Breast epithelium (tissue), 4 donors: ENCODE measurements at places on chromosomes 6 and 20. TPM values are rescaled to one million over a fixed set of nuclear protein-coding genes. Genes with fewer than 3 reads are reported as not detected.

The TRIM39 gene
- 12.6 TPM for total RNA-seq

The SIRPB1 gene
- total RNA-seq = 8.5 TPM

The ZNF76 gene
- 32.3 TPM for total RNA-seq

The TBXT gene
- total RNA-seq = not detected

The ABCC10 gene
- total RNA-seq = 9.0 TPM

The NRSN2 gene
- total RNA-seq = 9.4 TPM

The RNF39 gene
- 40.0 TPM for total RNA-seq

GRCh38 chr20:53738039-53738944, 144.7 kb upstream of the ZNF217 start:
- DNase-seq = peak; percentile 84

GRCh38 chr20:38833857-38834164, 28.3 kb downstream of the PPP1R16B start:
- DNase-seq = no peak

DNA sequence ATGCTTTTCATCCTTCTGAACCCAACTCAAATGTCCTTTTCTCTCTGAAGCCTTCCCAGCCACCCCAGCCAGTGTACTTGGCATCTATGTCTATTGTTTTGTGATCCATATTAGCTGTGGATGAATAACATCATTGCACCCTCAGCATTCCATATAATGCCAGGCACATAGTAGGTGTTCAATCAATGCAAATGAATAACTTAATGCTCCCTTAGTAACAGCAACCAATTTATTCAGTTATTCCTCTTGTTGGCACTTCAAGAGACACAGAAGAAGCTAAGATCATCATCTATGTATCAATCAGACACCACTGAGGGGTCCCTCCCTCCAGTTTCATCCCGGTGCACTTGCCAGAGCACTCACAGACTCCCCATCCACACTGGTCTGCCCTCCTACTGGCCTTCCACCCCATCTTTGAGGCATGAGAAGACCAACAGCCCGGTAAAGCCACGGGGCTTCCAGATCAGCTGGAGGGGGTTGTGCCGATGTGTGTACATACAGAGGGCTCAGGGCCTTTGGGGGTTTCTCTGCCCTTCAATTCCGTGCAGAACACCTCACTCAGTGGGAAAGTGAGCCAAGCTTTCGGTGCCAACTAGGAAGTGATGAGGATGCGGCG, 2.4 kb upstream of the TAF8 start:
- DNase-seq = no peak

DNA sequence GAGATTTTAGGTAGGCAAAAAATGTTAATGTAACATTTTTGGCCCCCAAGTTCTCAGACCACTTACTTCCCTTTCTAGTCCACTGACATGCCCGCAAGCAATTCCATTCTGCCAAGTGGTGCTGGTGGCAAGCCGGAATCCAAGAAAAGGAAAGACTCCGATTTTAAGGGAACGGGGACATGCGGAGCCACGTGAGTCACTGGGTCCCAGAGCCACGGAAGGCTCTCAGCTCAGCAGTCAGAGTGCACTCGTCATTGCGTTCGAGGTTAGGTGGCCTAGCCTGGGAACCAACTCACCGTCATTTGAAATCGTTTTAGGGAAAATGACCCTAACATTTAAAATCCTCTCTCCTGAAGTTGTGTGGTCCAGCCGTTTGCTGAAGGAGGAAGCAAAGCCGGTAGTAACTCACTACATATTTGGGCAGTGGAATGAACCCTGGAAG, 711 bp upstream of the SIRT5 start:
- DNase-seq = no peak

DNA sequence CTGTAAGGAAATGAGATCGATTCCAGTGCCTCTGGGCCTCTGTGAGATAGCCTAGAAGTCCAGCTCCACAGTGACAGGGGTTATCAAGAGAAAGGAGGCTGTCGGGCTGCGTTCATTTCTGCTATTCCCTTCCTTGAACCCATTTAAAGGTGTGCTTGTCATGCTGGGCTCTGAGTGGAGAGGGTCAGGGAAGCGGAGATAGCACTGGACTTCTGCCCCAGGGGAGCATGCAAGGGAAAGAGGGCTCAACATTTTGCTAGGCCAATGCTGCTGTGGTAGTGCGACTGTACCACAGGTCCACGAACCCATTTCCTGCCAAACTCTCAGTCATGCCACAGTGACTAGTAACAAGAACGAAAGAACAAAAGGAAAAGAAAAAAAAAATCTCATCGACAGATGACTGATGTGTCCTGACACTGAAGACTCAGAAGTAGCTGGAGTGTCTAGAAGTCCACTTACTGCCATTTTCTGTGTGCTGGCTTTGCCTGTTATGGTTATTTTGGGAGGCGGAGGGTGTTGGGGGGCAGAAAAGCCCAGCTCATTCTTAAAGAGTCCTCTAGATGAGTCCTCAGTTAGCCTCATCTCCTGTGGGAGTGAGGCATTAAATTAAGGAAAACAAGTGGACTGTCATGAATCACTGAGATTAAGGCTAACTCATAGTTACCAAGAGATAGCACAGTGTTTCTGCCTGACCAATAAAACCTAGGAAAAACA, 8.1 kb downstream of the NEDD9 start:
- no peak for DNase-seq

DNA sequence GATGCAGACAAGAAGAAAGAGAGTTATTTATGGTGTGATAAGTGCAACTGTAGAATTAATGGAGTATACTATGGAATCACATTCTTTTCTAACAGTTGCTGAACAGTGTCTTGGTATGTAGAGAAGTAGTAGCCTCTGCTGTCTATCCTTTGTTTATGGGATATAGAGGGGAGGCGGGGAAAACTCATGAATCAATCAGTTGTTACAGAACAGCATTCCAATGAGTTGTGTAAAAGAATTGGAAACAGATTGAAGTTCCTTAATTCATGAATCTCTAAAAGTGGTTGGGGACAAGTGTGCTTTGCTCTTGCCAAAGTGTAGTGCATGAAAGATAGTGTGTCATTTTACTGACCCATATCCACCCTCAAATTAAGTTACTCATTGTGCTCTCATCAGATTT, 77.7 kb downstream of the FLRT3 start:
- no peak for DNase-seq

DNA sequence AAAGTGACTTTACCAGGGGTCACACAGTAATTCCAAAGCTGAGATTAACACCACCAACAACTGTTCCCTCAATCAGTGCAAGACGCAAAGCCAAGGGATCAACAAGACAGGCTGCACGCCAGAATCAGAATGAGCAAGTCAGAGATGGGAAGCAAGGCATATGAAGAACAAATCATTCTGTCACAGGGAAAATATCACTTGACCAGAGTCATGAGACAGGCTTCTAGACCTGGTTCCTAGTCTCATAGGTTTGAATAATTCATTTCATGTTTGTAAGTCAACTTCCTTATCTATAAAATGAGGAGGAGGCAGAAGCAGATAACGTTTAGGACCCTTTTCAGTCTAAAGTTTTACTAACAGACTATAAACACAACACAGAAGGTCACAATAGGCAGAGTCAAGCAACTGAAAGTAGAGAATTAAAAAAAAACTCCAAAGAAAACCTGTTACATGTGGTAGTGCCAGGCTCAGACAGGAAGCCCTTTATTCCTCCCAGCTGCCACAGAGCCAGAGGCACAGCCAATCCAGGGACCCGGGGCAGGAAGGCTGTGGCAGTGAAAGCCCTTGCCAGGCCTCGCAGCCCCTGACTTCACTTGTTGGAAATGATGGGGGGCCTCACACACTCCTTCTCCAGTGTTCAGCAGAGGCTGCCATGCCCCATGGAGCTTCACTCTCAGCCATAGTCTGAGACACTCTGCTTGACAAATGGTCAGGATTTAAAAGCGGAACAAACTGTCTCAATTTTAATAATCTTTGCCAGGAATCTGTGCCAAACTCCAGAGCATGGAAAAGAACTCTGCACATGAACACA, 29.2 kb upstream of the DST start:
- peak; percentile 44 for DNase-seq

DNA sequence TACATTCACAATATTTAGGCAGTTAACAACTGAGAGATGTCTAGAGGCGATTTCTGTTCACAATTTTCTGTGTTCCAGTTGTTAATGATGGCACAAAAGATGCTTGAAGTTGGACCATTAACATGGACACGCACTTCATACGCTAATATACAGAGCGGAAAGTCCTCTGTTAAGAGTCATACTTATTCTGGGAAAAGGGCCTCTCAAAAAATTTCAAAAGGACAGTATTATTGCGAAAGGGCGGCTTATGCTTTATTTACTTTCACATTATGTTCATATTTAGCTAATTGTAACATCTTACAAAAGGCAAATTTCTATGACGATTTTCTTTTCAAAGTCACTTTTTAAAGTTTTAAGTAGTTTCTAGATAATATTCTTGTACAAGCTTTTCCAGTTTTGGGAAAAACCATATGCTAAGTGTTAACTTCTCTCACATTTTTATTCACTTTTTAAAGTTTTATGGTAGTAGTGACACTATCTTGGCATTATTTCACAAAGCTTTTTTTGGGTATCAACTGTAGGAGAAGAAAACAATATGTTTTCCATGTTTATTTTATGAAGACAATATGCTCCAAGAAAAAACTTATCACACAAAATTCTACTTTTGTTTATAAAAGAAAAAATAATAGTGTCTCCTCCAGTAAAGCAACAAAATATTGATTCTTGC, 62.3 kb downstream of the MAP7 start:
- no peak for DNase-seq

DNA sequence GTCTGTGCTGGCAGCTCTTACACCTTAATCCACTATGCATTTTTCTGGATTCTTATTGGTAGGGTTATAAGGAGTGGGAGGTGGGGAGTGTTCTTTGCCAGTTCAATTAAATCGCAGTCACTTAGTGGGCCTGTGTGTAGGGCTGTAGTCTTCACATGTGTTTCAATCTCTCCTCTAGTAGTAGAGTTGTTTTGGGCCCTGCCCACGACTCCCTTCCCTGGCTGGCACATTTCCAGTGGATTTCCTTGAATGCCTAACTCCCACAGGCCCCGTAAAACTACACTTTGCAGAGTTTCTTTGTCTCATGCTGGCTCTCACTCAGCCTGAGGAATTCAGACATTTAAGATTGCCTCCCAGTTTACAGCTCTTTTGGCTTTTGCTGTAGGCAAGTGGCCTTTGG, 414.0 kb upstream of the OPRM1 start:
- DNase-seq = no peak

DNA sequence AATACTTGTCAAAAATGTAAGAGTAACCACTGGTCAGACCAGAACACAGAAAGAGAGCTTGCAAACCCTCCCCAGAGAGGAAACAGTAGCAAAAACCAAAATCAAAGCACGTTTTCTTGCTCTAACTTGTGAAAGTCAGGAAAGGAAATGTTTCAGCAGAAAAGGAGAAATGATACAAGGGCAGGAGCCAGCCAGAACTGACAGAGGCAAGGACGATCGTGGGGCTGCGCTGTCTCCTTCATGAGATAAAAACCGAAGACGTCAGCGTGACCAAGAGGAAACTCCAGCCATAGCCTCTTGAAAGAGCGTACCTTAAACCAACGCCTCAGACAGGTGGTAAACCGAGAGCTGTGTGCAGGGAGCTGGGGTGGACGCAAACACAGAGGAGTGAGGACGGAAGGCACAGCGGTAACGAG, 27.5 kb downstream of the LAMA5 start:
- DNase-seq = no peak

DNA sequence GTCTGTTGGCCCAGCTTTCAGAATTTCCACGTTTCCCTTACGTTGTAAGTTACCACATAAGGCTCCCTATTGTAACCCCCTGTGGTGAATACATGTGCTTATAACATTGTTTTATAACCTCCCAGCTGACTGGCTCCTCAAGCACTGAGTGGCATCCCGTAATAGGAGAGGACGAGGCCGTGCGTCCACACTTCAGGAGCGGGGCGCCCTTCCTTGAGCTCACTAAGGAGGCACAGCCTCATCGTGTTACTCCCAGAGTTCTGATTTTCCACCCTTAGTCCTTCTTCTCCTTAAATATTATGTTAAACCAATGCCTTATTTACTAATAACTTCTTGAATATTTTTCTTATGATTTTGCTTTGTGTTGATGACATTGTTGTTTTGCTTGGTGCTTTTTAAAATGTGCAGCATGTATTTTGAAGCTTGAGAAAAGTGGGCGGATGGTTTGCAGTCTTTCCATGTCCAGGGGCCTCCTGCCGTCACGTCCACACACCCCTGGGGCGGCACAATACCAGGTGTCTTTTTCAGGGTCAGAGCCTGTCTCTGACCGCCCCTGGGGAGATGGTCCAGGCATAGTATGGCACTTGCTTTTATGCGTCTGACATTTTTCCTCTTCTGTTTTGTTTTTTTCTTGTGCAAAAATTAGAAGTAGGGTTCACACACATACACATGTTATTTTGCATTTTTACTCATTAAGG, 181.8 kb downstream of the DLL1 start:
- no peak for DNase-seq

DNA sequence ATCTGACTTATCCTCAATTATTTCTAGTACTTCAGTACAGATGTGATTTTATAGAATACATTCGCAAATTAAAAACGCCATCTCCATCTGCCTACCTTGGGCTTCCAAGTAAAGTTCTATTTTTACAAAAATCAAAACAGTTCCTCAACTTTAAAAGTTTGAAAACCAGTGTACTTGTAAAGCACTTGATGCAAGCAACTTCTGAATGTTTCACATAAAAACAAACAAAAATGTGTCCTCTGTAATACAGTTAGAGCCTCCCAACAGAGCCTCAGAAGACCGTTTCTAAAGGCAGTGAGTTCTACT, 384 bp upstream of the MANEA start:
- DNase-seq = no peak

- DNase-seq = no peak
Measured at GRCh38 chr20:40006168-40006860, 682.7 kb downstream of the MAFB start.

- DNase-seq = no peak
Measured at GRCh38 chr6:37354526-37355384, 972 bp downstream of the RNF8 start.

DNA sequence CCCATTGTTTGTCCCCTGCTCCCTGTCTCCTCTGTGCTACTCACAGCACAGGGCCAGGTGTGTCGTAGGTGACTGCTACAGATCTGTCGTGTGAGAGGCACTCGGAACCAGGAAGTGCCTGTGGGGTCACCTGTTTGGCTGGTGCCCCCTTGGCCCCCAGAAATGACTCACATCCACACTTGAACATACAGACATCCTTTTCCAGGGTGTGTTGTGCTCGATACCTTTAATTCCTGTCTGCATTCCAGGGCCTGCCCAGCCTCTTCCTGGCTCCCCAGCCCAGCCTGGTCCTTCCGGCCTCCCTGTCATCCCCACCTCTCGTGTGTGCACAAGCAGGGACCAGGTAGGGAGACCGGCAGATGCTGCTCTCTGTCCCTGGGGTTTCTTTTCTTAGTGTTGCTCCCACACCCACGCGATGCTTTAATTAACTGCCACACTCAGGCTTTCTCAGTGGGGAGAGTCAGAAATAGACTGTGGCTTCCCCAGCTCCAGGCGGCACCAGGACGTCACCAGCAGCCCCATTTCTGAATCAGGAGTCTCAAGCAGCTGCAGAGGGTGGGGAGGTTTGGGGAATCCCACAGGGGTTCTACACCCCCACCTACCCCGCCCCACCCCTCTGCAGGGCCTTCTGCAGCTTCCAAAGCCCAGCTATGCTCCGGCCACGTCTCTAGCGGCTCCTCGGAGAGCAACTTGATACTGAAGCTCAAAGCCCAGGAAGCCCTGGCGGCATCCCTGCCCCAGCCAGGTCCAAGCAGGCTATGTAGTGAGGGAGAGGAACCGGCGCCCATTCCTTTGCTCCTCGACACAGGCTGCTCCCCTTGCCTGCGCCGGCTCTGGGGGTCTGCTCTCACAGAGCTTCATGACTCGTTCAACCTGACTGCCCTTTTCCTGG, 102.2 kb downstream of the SYCP2 start:
- no peak for DNase-seq
